ENCODE measurements at places on chromosomes 2 and 18.

DNA sequence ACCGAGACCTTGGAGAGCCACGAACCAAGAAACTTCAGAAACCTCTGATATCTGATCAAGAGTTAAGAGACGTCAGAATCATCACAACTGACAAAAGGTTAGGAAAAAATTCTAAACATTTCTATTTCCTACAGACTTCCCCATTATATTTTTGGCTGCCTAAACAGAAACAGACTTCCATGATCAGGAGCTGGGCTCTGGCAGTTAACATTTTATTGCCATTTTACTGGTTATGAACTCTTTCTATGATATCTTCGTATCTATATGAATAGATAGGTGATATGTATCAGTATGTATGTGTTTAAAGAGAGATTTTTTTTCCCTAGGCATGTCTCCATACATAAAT is 31.1 kb upstream of the PPP1R1C start:
- no peak for DNase-seq

DNA sequence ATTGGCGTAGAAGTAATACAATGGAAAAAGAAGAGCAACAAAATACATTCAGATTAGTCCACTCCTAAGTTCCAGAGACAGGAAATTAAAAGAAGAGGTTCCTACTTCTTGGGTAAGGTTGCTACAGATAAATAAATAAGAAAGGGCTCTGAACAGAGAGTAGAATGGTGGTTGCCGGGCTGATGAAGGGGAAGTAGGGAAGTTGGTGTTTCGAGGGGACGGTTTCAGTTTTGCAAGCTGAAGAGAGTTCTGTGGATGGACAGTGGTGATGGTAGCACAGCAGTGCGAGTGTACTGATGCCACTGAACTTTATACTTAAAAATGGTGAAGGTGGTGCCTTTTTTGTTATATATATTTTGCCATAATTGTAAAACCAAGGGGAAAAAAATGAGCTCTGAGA is 48.2 kb downstream of the CABYR start:
- DNase-seq = no peak

DNA sequence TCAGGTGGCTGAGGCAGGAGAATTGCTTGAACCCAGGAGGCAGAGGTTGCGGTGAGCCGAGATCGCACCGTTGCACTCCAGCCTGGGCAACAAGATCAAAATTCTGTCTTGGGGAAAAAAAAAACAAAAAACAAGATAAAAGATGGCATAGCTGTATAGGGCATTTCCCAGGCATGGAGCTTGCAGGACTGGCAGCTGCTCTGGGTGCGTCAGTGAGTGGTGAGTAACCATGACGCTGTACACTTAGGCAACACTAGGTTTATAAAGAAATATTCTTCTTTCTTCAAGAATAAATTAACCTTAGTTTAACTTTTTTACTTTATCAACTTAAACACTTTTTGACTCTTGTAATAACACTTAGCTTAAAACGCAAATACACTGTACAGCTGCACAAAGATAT is 15.4 kb downstream of the TGOLN2 start:
- no peak for DNase-seq

DNA sequence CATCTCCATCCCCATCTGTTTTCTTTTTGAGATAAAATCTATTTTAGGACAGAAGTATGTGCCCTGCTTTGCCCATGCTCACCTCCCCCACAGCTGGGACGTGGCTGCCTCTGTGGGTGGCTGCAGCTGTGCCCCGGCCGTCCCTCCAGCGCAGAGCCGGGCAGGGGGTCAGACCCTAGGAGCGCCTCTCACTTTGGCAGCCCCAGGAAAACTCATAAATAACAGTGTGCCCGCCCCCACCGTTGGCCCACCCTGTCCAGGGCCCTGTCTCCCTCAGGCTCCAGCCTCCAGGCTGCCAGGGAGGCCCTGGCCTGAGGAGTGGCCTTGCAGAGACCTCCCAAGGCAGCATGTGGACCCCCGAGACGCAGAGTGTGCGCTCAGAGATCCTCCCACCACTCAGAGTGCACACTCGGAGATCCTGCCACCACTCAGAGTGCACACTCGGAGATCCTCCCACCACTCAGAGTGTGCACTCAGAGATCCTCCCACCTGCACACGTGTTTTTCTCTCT is 178.1 kb downstream of the TWIST2 start:
- DNase-seq = no peak

GRCh38 chr2:207334624-207335371 is 169.1 kb upstream of the KLF7 start:
- no peak for DNase-seq

- no peak for DNase-seq
These were observed 383.0 kb downstream of the TMEM182 start for GRCh38 chr2:103144837-103145236.

- DNase-seq = no peak
These were observed 139.4 kb downstream of the WDSUB1 start for GRCh38 chr2:159146996-159147666.

DNA sequence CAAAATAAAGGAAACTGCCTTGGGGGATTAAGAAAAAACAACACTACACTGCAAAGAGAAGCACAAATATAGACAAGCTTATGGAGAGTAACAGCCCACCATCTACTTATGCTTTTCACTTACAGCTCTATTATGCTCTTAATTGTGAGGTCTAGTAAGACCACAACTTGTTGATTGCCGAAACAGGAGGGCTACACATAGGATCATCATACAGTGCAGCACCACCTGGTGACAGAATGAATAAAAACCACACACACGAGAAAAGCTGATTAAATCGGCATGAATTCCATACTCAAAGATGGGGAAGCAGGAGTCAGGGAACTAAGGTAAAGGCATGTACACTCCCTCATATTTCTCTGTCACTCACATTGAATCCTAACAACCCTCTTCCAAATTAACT is 259.2 kb downstream of the IKZF2 start:
- DNase-seq = no peak

DNA sequence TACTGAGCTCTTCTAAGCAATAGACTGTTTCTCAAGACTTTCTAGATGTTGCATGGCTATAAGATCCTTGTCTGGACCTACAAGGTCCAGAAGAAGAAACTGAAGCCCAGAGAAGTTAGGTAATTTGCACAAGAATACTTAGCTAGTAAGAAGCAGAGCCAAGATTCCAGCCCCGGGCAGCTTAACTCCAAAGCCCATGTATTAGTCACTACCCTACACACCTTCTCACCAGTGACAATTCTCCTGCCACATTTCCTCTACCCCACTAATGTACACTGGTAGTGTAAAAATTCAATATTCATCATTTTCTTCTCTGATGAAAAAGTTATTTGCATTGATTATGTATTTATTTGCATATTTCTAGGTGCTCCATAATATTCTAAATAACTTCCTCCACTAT is 95.5 kb upstream of the CREB1 start:
- no peak for DNase-seq

GRCh38 chr2:16071865-16072637 is 131.7 kb downstream of the MYCN start:
- DNase-seq = no peak

GRCh38 chr18:34126121-34126520 is 98.6 kb downstream of the NOL4 start:
- no peak for DNase-seq

GRCh38 chr2:228559774-228560415 is 378.4 kb upstream of the SPHKAP start:
- no peak for DNase-seq

GRCh38 chr2:127164761-127165538 is 55.1 kb downstream of the CYP27C1 start:
- no peak for DNase-seq

- no peak for DNase-seq
These were observed 37.6 kb upstream of the SPAG16 start for GRCh38 chr2:213246497-213247281.

- no peak for DNase-seq
These were observed 14.6 kb upstream of the KLHL23 start for GRCh38 chr2:169718930-169719504.

DNA sequence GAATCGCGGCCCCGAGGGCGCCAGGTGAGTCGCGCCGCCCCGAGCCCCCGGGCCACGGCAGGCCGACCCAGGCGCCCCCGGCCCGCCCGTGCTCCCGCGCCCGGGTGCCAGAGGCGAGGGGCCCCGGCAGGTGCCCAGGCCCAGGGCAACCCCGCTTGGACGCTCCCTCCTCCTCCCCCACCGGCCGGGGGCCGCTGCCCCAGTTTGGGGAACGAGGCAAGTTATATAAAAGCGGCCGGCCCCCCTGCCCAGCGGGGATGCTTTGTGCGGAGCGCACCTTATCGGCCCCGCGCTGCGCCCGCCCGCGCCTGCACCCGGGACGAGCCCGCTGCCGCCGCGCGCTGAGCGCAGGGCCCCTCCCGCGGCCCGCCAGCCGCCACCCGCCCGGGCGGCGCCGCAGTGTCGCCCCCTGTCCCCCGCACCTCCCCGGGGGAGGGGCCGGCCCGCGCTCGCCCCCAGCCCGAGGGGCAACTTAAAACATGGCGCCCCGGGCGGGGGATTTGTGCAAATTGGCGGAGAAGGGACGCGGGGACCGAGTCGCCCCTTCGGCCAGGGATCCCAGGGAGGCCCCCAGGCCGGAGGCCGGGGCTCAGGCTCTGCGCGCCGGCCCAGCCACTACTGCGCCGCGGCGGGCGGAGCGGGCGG is 639 bp downstream of the EPB41L3 start:
- DNase-seq = no peak

DNA sequence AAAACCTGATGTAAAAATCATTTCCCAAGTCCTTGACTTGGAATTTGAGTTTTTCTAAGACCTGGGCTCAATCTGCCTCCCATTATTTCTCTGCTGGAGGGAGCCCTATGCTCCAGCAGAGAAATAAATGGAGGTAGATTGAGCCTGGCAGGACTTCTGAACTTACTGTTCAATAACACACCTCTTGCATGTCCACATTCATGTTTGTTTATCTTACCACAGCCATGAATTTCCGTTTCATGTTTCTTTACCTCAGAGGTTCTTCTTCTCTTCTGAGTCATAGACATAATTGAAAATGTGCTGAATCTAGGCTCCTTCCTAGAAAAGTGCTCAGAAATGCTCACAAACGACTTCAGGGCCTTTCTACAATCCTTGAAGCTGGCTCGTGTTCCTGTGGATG is 170.8 kb downstream of the PMAIP1 start:
- DNase-seq = no peak

DNA sequence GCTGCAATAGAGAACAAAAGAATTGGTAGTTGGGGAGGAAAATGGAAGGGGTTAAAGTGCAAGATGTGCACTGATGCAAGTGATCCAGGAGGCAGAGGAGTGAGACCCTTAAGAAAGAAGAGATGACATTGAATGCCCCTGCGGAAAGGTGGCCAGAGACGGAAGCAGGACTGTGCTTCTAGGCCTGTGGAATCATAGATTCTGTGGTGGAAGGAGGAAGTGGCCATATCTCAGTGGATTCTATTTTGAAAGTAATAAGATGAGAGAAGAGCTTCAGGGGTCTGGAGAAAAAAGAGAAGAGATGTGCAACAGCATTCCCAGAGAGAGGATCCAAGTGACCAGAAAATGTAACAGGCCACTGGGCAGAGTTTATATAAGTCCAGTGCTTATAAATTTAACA is 18.6 kb upstream of the GYPC start:
- DNase-seq = no peak

GRCh38 chr18:45634454-45634853 is 19.2 kb downstream of the SLC14A2 start:
- no peak for DNase-seq

GRCh38 chr2:218788529-218789255 is 6.7 kb downstream of the CYP27A1 start:
- no peak for DNase-seq

- no peak for DNase-seq
These were observed 22.8 kb upstream of the MYO3B start for GRCh38 chr2:170155022-170155722.

DNA sequence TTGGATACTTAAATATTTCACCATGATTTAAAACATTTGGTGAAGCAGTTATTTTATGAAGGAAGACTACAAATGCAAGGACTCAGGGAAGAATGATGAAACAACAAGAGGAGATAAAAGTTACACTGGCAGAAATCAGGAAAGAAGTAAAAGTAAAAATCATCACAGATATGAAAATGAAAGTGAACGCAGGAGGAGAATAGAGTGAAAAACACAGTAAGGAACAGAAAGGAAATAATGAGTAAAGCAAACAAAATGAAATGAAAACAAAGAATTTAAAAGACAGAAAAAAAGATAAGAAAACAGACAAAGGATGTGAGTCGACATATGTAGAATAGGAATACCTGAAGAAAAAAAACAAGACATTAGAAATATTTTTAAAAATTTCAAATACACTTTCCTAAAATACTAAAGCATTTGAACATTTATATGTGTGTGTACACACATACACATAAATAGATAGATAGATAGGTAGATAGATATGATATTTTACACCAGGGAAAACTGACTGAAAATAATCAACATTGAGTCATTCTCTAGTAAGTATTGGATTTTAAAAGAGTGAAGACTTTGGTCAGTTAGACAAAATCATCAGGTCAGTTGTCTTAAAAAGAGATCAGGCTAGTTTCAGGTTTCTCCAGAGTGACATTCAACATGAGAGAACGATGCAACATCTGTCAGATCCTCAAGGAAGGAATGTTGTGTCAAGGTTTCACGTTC is 12.1 kb upstream of the KDSR start:
- DNase-seq = no peak

- no peak for DNase-seq
These were observed 383.3 kb upstream of the MYT1L start for GRCh38 chr2:2714408-2714807.

GRCh38 chr2:221612800-221613199 is 40.7 kb upstream of the EPHA4 start:
- no peak for DNase-seq

DNA sequence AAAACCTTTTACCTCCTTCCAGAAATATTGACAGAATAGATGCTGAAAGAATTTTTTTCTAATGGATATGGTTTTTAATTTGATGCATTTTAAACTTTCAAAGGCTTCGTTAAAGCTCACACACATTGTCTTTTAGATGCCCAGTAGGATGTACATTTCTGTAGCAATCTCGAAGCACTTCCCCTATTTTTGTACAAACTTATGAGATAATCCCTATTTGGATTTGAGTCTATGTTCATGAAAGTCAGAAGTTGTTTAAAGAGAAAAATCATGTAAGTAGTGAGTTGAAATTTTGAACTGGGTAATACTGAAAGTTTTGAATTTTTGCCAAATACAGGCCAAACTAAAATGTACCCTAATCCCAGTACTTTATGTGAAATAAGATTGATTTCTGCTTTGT is 38.1 kb upstream of the MMADHC start:
- no peak for DNase-seq

DNA sequence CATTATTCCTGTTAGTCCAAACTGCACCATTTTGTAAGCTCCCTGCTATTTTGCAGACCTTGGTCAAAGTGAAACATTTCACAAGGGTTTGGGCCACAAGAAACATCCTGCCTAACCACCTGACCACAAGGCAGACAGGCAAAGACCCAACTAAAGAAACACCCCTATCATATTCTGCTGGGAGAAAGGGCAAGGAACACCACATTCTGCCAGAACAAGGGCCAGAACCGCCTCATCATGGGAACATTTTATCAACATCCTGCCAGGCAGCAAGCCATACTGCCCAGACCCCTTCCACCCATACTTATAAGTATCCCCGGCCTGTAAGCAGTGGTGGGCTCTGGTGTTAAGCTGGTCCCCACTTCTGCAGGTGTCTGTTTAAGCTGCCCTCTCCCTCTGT is 12.0 kb upstream of the RAB31 start:
- DNase-seq = no peak

- DNase-seq = no peak
These were observed 32.1 kb downstream of the CRACDL start for GRCh38 chr2:98903767-98904485.

- no peak for DNase-seq
These were observed 696 bp downstream of the EMX1 start for GRCh38 chr2:72917877-72918553.

- DNase-seq = no peak
These were observed 955 bp upstream of the BBS5 start for GRCh38 chr2:169478339-169478738.

All from cortex of kidney (tissue), 1 donor.